ENCODE measurements at places on chromosomes 12 and 14.

GRCh38 chr12:92608151-92609091, 94.4 kb upstream of the PLEKHG7 start:
- peak overlapping the region; percentile 76 for H3K27ac ChIP-seq
- no peaks in the 10 kb centered on the region for H3K27me3 ChIP-seq
- DNase-seq: no peak
- no peaks in the 10 kb centered on the region for H3K4me1 ChIP-seq
- H3K4me3 ChIP-seq: no peak overlapping the region

DNA sequence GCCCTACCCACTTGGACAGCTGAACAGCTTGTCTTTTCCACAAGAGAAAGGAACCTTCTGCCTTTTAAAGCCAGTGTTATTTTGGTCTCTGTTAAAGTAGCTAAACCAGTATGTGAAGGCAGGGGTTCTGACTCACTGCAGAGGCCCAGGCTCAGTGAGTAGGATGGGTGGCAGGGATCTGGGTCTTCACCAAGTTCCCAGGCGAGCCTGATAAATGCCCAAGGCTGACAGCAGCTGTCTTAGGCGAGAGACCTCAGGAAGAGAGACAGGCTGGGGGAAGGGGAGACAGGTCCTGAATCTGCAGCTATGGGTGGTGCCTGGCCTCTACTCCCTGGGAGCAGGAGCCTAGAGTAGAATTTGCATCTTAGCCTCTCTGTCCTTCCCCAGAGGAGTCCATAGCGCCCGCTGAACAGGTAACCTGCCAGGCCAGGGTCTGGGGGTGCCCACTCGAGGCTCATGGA, 18.1 kb upstream of the KIF26A start:
- DNase-seq: no peak
- H3K27me3 ChIP-seq: peaks cover 52% of the 10 kb centered on the region
- H3K4me1 ChIP-seq: no peaks in the 10 kb centered on the region
- no peaks in the 10 kb centered on the region for H3K36me3 ChIP-seq
- H3K27ac ChIP-seq: no peak overlapping the region
- no peak overlapping the region for H3K4me3 ChIP-seq

GRCh38 chr14:105861985-105862465, 335.6 kb downstream of the TMEM121 start:
- DNase-seq: no peak
- peaks cover 10% of the 10 kb centered on the region for H3K27me3 ChIP-seq
- H3K4me1 ChIP-seq: peaks cover 20% of the 10 kb centered on the region

- H3K36me3 ChIP-seq: no peaks in the 10 kb centered on the region
- H3K27me3 ChIP-seq: peaks cover 13% of the 10 kb centered on the region
- no peak for DNase-seq
- H3K4me3 ChIP-seq: no peak overlapping the region
Measured at GRCh38 chr12:65004270-65004669, 116.8 kb downstream of the WIF1 start.

GRCh38 chr12:6384499-6385436, 806 bp downstream of the LTBR start:
- H3K27ac ChIP-seq: no peak overlapping the region
- no peak for DNase-seq
- H3K4me1 ChIP-seq: no peaks in the 10 kb centered on the region

DNA sequence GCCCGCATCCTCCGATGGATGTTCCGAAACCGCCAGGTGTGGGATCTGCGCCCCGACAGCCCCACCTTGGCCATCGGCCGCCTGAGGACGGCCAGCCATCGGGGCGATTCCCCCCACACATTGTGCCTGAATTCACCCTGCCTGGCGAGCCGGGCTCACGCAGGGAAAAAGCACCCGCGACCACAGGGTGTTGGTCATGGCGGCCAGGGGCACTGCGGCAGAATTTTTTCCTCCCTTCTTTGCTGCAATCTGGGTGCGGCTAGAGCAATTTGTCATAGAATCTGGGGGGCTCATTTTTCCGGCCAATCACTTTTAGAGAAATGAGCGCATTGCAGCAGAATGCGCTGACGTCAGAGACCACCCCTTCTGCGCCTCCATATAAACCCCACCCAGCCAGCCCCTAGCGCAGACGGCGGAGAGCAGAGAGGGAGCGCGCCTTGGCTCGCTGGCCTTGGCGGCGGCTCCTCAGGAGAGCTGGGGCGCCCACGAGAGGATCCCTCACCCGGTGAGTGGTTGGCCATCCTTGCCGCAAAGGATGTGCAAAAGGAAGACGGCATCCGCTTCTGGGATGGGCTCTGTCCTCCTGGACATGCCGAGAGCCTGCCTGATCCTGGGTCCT, at the start of gene MEG3:
TSS of gene MEG3 (plus strand) at position 406 of the 619 bp plus-strand sequence.
- DNase-seq: no peak
- H3K4me3 ChIP-seq: peak within 1 kb of the TSS; percentile 10
- no peak within 1 kb of the TSS for H3K27ac ChIP-seq
- no peaks in the 10 kb centered on the region for H3K36me3 ChIP-seq
- peaks cover 2% of the 10 kb centered on the region for H3K4me1 ChIP-seq
- peaks cover 84% of the 10 kb centered on the region for H3K27me3 ChIP-seq

DNA sequence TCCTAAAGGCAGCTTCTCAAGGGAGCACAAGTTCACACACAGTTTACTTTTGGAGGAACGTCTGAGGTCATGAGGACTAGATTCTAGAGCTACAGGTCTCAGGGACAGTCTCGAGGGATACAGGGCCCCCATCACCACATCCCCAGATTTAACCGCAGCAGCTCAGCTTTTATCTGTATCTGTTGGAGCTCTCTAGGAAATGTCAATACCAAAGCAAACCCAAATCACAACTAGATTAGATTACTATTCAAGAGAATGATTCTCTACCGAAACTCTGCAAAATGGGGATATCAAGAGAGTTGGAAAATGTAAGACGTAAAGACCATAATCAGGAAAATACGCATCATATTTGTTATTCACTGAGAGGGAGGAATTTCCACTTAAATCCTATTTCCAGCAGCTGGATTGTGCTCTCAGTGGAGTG, 4.0 kb upstream of the MYRFL start:
- no peaks in the 10 kb centered on the region for H3K4me1 ChIP-seq
- no peaks in the 10 kb centered on the region for H3K27me3 ChIP-seq
- no peak overlapping the region for H3K4me3 ChIP-seq
- H3K36me3 ChIP-seq: no peaks in the 10 kb centered on the region
- DNase-seq: no peak
- H3K27ac ChIP-seq: no peak overlapping the region

GRCh38 chr12:120760349-120761254, 35.0 kb downstream of the ACADS start:
- H3K27me3 ChIP-seq: peaks cover 1% of the 10 kb centered on the region
- no peaks in the 10 kb centered on the region for H3K4me1 ChIP-seq
- DNase-seq: no peak
- H3K36me3 ChIP-seq: peaks cover 36% of the 10 kb centered on the region

GRCh38 chr14:68369281-68370056, 423.4 kb downstream of the ZFP36L1 start:
- peak overlapping the region; percentile 42 for H3K27ac ChIP-seq
- H3K4me1 ChIP-seq: peaks cover 9% of the 10 kb centered on the region
- H3K4me3 ChIP-seq: peak overlapping the region; percentile 26
- H3K36me3 ChIP-seq: peaks cover 3% of the 10 kb centered on the region
- H3K27me3 ChIP-seq: no peaks in the 10 kb centered on the region

- H3K27me3 ChIP-seq: peaks cover 77% of the 10 kb centered on the region
- no peak overlapping the region for H3K27ac ChIP-seq
- DNase-seq: no peak
- H3K36me3 ChIP-seq: no peaks in the 10 kb centered on the region
Measured at GRCh38 chr14:104597576-104597975, 7.0 kb downstream of the TMEM179 start.

DNA sequence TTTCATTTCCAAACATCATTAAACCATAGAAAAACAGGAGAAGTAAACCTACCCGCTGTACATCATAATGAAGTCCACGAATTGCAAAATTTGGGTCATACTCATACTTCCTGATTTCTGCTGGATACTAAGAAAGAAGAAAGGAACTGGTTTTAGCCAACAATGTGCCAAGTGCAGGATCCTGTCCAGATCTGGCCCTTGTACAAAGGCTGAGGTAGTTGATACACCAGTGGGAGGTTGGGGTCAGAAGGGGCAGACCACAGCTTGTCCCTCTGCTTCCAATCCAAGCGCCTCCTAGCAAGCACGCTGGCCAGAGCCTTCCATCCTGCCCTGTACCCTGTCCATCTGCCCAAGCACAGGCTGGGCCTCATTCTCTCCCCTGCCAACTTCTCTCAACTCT, 34.2 kb downstream of the NT5DC3 start:
- no peaks in the 10 kb centered on the region for H3K27me3 ChIP-seq
- H3K4me1 ChIP-seq: no peaks in the 10 kb centered on the region
- peaks cover 10% of the 10 kb centered on the region for H3K36me3 ChIP-seq
- H3K4me3 ChIP-seq: no peak overlapping the region
- DNase-seq: no peak

DNA sequence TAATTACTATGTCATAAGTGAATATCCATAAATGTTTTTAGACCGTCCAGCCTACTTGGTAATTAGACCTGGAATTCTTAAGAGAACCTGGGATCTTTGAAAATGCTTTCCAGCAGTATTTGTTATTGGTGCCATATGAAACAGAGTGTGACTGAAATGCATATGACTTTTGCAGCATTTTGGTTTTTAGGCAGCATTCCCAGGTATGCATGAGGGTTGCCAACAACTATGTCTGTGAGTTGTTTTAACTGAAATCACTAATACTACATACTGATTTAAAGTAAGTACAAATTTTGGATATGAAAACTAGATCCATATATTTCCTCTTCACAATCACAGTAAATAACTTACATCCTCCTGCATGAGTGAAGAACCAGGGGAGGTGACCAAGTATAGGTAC, 437.7 kb upstream of the FAR2 start:
- H3K36me3 ChIP-seq: no peaks in the 10 kb centered on the region
- no peak for DNase-seq
- H3K27me3 ChIP-seq: no peaks in the 10 kb centered on the region
- no peak overlapping the region for H3K27ac ChIP-seq
- H3K4me3 ChIP-seq: no peak overlapping the region
- no peaks in the 10 kb centered on the region for H3K4me1 ChIP-seq

- no peaks in the 10 kb centered on the region for H3K36me3 ChIP-seq
- H3K4me1 ChIP-seq: no peaks in the 10 kb centered on the region
- H3K27me3 ChIP-seq: peaks cover 4% of the 10 kb centered on the region
- H3K27ac ChIP-seq: no peak overlapping the region
- DNase-seq: no peak
Measured at GRCh38 chr14:55747186-55747585, 167.2 kb downstream of the KTN1 start.

GRCh38 chr14:100168506-100168905, 9.1 kb upstream of the DEGS2 start:
- H3K4me1 ChIP-seq: peaks cover 11% of the 10 kb centered on the region
- DNase-seq: no peak
- no peak overlapping the region for H3K27ac ChIP-seq
- H3K36me3 ChIP-seq: peaks cover 3% of the 10 kb centered on the region

GRCh38 chr12:125092108-125092871, 27.1 kb downstream of the AACS start:
- H3K27ac ChIP-seq: no peak overlapping the region
- H3K4me3 ChIP-seq: no peak overlapping the region
- no peaks in the 10 kb centered on the region for H3K36me3 ChIP-seq
- no peaks in the 10 kb centered on the region for H3K27me3 ChIP-seq
- DNase-seq: no peak
- H3K4me1 ChIP-seq: no peaks in the 10 kb centered on the region

- no peak for DNase-seq
- H3K36me3 ChIP-seq: no peaks in the 10 kb centered on the region
- H3K27me3 ChIP-seq: no peaks in the 10 kb centered on the region
- H3K27ac ChIP-seq: no peak overlapping the region
- H3K4me3 ChIP-seq: no peak overlapping the region
Measured at GRCh38 chr12:8734873-8735381, 37.1 kb downstream of the RIMKLB start.

DNA sequence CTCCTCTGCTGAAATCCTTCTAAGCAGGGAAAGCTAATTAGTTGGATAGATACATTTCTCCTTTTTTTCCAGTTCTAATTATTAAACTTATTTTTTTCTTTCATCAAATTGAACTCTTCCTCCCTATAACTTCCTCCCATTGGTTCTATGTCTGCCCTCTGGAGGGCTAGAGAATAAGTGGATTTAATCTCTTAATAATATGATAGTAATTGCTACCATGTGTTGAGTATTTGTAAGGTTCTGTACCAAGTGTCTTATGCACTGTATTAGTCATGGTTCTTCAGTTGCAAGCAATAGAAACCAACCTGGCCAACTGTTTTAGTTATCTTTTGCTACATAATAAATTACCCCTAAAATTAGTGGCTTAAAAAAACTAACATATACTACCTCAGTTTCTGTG, 190.5 kb upstream of the PLXNC1 start:
- H3K4me3 ChIP-seq: no peak overlapping the region
- H3K27ac ChIP-seq: no peak overlapping the region
- no peak for DNase-seq
- H3K36me3 ChIP-seq: no peaks in the 10 kb centered on the region
- peaks cover 2% of the 10 kb centered on the region for H3K4me1 ChIP-seq

DNA sequence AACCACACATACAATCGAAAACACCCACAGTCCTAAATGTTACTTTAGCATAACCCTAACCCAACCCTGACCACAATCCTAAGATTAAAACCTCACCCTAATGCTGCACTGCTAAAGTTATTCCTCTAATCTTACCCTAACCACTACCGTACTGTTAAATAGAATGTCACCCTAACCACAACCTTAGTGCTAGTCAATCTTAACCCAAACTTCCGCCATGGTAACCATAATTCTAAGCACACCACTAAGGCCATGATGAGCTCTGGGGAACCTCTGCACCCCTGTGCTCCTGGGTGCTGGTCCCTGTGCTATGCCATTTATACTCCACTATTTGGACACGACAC, 38.0 kb downstream of the LTBP2 start:
- H3K36me3 ChIP-seq: peaks cover 9% of the 10 kb centered on the region
- H3K27ac ChIP-seq: peak overlapping the region; percentile 19
- DNase-seq: peak; percentile 37
- peaks cover 36% of the 10 kb centered on the region for H3K27me3 ChIP-seq
- H3K4me3 ChIP-seq: peak overlapping the region; percentile 49
